Naive B cell (primary cell): ENCODE measurements at places on chromosomes 5 and 9.

DNA sequence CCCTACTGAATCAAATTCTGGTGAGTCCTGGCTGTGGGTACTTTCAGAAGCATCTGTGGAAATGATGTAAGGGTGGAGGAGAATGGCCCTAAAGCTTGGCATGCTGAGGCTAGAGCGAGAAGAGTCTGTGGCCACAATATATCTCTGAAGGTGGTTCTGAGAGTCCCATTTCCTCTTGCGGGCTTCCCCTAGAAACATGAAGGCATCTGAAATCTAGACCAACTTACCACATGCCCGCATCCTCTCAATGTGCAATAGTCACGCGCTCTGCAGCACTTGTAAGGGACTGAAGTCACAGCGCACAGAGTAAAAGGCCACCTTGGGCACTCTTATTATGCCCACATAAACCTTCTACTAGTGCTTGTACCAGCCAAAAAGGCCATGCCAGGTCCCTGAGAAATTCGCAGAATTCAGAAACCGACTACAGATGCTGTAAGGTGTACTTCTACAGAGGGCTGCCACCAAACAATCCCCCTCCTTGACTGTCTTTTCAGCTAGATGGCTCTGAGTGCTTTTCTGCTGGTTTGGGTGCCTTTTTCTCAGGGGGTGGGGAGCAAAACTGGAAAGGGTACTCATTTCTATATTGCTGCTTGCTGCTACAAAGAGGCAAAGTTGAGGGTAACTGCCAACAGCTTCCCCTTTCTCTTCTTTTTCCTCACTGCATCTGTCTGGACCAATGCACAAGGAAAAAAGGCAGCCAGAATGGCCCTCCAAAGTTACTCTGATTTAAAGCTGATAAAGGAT, 107.3 kb downstream of the ZDHHC21 start:
- peaks cover 8% of the 10 kb centered on the region for H3K36me3 ChIP-seq
- H3K27me3 ChIP-seq: no peaks in the 10 kb centered on the region
- H3K4me3 ChIP-seq: no peak overlapping the region
- no peaks in the 10 kb centered on the region for H3K4me1 ChIP-seq

GRCh38 chr9:33231623-33231942, 8.4 kb upstream of the SPINK4 start:
- no peak overlapping the region for H3K4me3 ChIP-seq
- H3K27ac ChIP-seq: no peak overlapping the region
- peaks cover 9% of the 10 kb centered on the region for H3K4me1 ChIP-seq
- peaks cover 24% of the 10 kb centered on the region for H3K27me3 ChIP-seq

DNA sequence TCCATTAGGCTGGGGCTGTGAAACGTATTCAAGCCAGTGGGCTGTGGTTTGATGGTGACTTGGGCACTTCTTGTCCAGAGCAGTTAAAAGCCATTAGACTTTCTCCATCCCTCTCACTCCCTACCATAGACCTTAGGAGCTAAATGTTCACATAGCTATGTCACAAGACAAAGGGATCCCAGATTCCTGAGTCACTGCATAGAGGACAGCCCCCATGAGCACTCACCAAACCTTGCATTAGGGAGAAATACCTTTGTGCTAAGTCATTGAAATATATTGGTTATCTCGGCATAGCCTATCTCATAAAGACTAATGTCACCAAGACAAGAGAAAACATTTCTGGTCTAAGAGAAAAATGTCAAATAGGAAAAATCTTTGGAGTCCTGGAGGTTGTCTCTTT, 104.3 kb downstream of the TRPM6 start:
- peaks cover 20% of the 10 kb centered on the region for H3K27me3 ChIP-seq
- H3K4me3 ChIP-seq: no peak overlapping the region
- H3K27ac ChIP-seq: no peak overlapping the region
- H3K4me1 ChIP-seq: no peaks in the 10 kb centered on the region

- H3K4me3 ChIP-seq: no peak overlapping the region
- DNase-seq: no peak
- no peaks in the 10 kb centered on the region for H3K27me3 ChIP-seq
- H3K36me3 ChIP-seq: no peaks in the 10 kb centered on the region
- H3K4me1 ChIP-seq: no peaks in the 10 kb centered on the region
- no peak overlapping the region for H3K27ac ChIP-seq
These were observed 182.5 kb upstream of the PIK3R1 start for GRCh38 chr5:68033029-68033428.

GRCh38 chr5:96871686-96872085, 4.6 kb upstream of the ERAP2 start:
- H3K4me1 ChIP-seq: peaks cover 55% of the 10 kb centered on the region
- peak overlapping the region; percentile 60 for H3K4me3 ChIP-seq
- H3K36me3 ChIP-seq: no peaks in the 10 kb centered on the region
- DNase-seq: no peak
- no peaks in the 10 kb centered on the region for H3K27me3 ChIP-seq
- H3K27ac ChIP-seq: peak overlapping the region; percentile 91

- H3K4me1 ChIP-seq: no peaks in the 10 kb centered on the region
- no peak overlapping the region for H3K4me3 ChIP-seq
- peaks cover 11% of the 10 kb centered on the region for H3K36me3 ChIP-seq
- H3K27me3 ChIP-seq: no peaks in the 10 kb centered on the region
- no peak overlapping the region for H3K27ac ChIP-seq
These were observed 92.8 kb downstream of the CAMSAP1 start for GRCh38 chr9:135814421-135815095.

DNA sequence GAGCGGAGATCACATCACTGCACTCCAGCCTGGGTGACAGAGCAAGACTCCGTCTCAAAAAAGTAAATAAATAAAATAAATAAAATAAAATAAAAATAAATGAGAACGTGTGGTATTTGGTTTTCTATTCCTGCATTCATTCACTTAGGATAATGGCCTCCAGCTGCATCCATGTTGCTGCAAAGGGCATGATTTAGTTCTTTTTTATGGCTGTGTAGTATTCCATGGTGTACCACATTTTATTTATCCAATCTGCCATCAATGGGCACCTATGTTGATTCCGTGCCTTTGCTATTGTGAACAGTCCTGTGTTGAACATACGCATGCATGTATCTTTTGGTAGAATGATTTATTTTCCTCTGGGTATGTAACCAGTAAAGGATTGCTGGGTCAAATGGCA, 8.8 kb upstream of the RASGEF1C start:
- no peak overlapping the region for H3K4me3 ChIP-seq
- H3K27ac ChIP-seq: no peak overlapping the region
- H3K4me1 ChIP-seq: no peaks in the 10 kb centered on the region
- peaks cover 6% of the 10 kb centered on the region for H3K27me3 ChIP-seq

DNA sequence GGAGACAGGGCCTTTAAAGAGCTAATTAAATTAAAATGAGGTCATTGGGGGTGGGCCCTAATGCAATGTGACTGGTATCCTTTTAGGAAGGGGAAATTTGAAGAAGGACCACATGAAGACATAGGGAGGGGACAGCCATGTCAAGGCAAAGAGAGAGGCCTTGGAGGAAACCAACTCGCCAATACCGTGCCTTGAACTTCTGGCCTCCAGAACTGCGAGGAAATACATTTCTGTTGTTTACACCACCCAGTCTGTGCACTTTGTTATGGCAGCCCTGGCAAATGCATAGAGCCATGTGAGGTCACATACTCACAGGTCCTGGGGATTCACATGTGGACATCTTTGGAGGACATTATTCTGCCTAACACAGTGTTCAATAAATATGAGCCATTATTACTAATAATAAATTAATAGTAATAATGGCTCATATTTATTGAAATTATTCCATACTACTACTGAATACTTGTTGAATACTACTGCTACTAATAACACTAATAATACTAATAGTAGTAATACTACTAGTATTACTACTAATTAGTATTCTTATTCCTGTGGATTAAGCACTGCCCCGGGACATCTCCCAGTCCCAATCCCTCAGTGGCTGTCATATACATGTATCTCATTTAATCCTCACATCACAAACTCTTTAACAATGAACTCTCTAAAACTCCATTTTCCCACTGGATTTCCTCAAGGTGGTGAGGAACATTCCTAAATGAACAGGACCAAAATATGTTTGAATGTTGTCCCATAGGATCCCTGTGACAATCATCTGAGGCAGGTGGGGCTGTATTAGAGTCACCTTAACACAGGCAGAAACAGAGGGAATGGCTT, 8.4 kb downstream of the TRAF1 start:
- DNase-seq: no peak
- peaks cover 33% of the 10 kb centered on the region for H3K4me1 ChIP-seq
- H3K4me3 ChIP-seq: no peak overlapping the region
- peaks cover 8% of the 10 kb centered on the region for H3K36me3 ChIP-seq

DNA sequence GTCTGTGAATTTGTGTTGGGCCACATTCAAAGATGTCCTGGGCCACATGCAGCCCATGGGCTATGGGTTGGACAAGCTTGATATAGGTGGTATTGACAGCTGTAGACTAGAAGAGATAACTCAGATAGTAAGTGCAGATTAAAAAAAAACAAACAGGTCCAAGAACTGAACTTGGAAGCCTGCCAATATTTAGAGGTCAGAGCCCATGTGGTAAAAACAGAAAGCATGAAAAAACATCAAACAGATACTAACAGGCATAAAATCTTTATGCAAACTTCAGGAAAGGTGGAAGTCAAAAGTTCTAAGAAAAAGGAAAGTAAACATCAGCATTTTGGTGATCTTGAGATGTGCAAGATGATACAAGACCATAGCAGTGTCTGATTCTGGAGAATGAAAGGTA, 155.1 kb upstream of the NR4A3 start:
- peaks cover 13% of the 10 kb centered on the region for H3K27me3 ChIP-seq
- DNase-seq: no peak
- H3K4me1 ChIP-seq: peaks cover 3% of the 10 kb centered on the region
- no peak overlapping the region for H3K27ac ChIP-seq
- no peaks in the 10 kb centered on the region for H3K36me3 ChIP-seq

DNA sequence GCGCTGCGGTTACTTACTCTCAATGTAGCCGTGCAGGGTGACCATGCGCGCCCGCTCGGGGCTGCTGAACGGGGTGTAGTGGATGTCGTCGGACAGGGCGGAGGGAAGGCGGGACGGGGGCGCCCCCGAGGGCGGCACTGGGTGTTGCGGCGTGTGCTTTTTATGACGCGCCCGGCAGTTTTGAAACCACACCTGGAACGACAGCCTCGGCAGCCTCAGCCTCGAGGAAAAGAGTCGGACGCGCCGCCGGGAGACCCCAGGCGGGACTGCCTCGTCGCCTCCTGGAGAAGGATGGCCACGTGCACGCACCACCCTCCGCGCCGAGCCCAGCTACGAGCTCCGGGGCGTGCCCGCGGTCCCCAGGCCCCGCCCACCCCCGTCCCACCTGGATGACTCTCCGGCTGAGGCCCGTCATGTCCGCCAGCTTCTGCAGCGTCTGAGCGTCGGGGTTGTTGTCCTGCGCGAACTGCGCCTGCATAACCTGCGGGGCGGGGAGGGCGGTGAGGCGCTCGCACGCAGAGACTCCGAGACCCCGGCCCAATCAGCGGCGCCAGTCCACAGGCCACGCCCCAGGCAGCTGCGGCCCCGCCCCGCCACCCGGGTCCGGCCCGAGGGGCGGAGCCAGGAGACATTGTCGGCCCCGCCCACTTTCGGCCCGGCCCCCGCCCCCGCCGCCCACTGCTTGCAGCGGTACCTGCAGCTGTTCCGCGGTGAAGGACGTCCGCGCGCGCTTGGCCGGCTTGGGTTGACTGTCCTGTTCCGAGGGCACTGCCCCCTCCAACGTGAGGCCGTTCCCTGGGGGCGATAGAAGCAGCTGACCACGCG, 15.0 kb downstream of the LHX6 start:
- H3K36me3 ChIP-seq: no peaks in the 10 kb centered on the region
- peaks cover 13% of the 10 kb centered on the region for H3K4me1 ChIP-seq
- peaks cover 77% of the 10 kb centered on the region for H3K27me3 ChIP-seq
- peak; percentile 41 for DNase-seq
- H3K4me3 ChIP-seq: peak overlapping the region; percentile 68
- H3K27ac ChIP-seq: no peak overlapping the region

DNA sequence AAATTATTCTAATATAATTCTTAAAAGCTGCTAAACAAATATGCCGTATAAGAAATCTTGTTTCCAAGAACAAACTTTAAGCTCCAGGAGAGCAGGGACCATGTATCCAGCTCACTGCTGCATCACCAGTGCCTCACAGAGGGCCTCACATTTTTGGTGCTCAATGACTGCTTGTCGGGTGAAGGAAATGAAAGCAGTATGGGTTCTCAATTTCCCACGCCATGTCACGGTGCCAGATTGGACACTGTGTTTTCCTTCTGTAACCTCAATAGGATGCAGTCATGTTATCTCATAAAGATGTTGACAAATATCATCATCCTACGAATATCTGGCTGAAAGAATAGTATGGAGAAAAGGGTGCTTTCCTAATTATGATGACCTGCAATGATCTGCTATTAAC, 64.7 kb downstream of the POU5F2 start:
- H3K4me3 ChIP-seq: no peak overlapping the region
- H3K27ac ChIP-seq: no peak overlapping the region
- H3K27me3 ChIP-seq: no peaks in the 10 kb centered on the region

DNA sequence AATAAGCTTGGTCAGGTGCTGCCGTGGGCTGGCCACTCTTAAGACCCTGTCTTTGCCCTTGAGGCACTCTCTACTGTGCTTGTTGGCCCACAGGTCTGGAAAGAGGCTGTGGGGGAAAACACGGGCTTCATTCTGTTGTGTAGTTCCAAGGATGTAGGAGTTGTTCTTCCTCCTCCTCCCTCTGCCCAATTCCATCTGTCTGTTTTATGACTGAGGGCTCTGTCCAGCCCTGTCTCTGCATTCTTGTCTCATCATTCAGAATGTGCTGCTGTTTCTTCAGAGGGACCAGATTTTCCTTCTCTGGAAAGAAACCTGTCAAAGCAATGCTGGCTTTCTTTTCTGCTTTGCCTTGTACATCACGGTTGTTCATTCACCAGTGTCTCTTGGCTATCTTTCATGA, 84.1 kb downstream of the MAP1B start:
- no peak overlapping the region for H3K27ac ChIP-seq
- peaks cover 23% of the 10 kb centered on the region for H3K27me3 ChIP-seq
- H3K4me1 ChIP-seq: peaks cover 7% of the 10 kb centered on the region
- H3K36me3 ChIP-seq: no peaks in the 10 kb centered on the region
- DNase-seq: no peak
- no peak overlapping the region for H3K4me3 ChIP-seq

- H3K4me3 ChIP-seq: no peak overlapping the region
- peaks cover 24% of the 10 kb centered on the region for H3K4me1 ChIP-seq
- no peaks in the 10 kb centered on the region for H3K27me3 ChIP-seq
- DNase-seq: no peak
- H3K27ac ChIP-seq: no peak overlapping the region
These were observed 27.5 kb downstream of the SEC61B start for GRCh38 chr9:99249619-99250018.

DNA sequence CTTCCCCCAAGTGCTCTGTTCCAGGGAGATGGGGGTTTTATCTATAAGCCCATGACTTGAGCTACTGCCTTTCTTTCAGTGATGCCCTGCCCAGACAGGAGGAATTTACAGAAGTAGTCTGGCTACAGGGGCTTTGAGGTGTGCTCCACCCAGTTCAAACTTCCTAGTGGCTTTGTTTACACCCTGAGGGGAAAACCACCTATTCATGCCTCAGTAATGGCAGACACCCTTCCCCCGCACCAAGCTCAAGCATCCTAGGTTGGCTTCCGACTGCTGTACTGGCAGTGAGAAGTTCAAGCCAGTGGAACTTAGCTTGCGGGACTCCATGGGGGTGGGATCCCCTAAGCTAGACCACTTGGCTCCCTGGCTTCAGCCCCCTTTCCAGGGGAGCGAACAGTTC, 154.6 kb downstream of the IZUMO3 start:
- H3K27ac ChIP-seq: no peak overlapping the region
- no peaks in the 10 kb centered on the region for H3K36me3 ChIP-seq
- no peaks in the 10 kb centered on the region for H3K27me3 ChIP-seq
- no peaks in the 10 kb centered on the region for H3K4me1 ChIP-seq
- no peak overlapping the region for H3K4me3 ChIP-seq

- H3K4me3 ChIP-seq: no peak overlapping the region
- no peaks in the 10 kb centered on the region for H3K36me3 ChIP-seq
- H3K27me3 ChIP-seq: peaks cover 26% of the 10 kb centered on the region
- H3K4me1 ChIP-seq: peaks cover 7% of the 10 kb centered on the region
These were observed 5.6 kb upstream of the NR5A1 start for GRCh38 chr9:124512806-124513204.
